Right lobe of liver (tissue), 6 donors: ENCODE measurements at places on chromosomes 3 and 15. TPM values are rescaled to one million over a fixed set of nuclear protein-coding genes. Genes with fewer than 3 reads are reported as not detected.

DNA sequence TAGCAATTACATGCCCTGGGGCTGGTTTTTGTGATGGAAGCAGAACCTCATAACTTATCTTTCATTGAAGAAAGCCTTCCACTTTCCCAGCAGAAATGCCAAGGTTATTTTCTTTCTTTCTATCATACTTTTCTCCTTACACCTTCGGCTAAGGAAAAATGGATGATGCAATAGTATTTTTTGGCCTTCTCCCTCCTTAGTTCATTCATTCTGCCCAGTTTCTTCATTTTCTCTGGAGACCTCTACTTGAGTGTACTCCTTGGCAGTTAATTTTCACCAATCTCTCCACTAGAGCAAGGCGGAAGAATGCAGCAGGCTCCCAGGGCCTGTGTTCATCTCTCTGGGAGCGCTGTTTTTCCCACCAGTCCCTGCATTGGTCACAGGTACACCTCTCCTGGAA lies 7.6 kb upstream of the P2RY1 start:
- no peaks in the 10 kb centered on the region for H3K4me1 ChIP-seq
- no peak for DNase-seq
- H3K27ac ChIP-seq, result no peak overlapping the region
- no peaks in the 10 kb centered on the region for H3K36me3 ChIP-seq
- no peaks in the 10 kb centered on the region for H3K27me3 ChIP-seq

CLDN18 gene
- total RNA-seq, result not detected

SPSB4 gene
- total RNA-seq, result not detected

MRPS11 gene
- 25.4 TPM for total RNA-seq

GRCh38 chr15:93232845-93233244 lies 143.8 kb upstream of the RGMA start:
- H3K27ac ChIP-seq, result no peak overlapping the region
- DNase-seq, result no peak
- H3K27me3 ChIP-seq, result no peaks in the 10 kb centered on the region
- no peaks in the 10 kb centered on the region for H3K36me3 ChIP-seq

GRCh38 chr15:64944961-64945360 lies 33.3 kb downstream of the ANKDD1A start:
- no peak for DNase-seq
- no peak overlapping the region for H3K27ac ChIP-seq
- no peaks in the 10 kb centered on the region for H3K27me3 ChIP-seq
- H3K4me1 ChIP-seq, result no peaks in the 10 kb centered on the region
- no peak overlapping the region for H3K4me3 ChIP-seq
- H3K36me3 ChIP-seq, result no peaks in the 10 kb centered on the region

ERC2 gene
- total RNA-seq, result not detected

TFRC gene
- total RNA-seq, result 64.3 TPM
